M059J (cell line): ENCODE measurements at places on chromosomes 5 and 9.

- DNase-seq = no peak
Measured at GRCh38 chr5:72440207-72440638, 67.0 kb downstream of the ZNF366 start.

DNA sequence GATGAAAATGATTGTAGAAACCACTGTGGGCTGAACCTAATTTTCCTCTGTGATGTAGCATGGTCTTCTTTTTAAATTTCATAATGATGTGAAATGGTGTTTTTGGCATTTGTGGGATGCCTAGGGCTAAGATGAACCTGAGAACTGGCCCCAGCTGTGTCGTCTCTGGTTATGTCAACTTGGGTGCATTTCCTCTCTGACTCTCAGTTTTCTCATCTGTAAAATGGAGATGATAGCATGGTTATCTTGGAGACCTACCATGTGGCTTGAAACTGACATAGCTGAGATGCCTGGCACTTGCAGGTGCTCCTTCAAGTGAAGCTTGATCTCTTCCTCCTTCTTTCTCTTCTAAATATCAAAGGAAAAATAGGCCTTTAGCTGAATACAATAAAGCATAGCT lies 77.8 kb downstream of the BOD1 start:
- no peak for DNase-seq

GRCh38 chr9:136774416-136775045 lies 10.2 kb upstream of the LCN15 start:
- no peak for DNase-seq

- peak; percentile 92 for DNase-seq
Measured at GRCh38 chr9:112867275-112867991, 23.2 kb downstream of the SLC46A2 start.

DNA sequence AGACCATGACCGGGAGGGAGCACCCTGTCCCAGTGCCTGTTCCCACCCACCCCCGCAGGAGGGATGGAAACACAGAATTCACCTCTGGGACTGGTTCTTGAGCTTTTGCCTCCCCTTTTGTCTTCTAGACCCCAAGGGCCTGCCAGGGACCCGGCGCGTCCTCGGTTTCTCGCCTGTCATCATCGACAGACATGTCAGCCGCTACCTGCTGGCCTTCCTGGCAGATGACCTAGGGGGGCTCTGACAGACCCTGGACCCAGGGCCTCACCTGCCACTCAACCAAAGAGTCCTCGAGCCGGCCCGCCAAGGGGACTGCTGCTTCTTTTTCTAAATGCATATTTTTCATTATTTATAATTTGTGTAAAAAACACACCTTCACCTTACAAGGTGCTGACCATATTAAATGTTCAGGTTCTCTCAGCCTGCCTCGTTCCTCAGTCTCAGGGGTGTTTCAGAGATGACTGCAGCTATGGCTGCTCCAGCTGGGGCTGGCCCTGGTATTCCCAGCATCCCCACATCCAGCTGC lies 16.9 kb downstream of the CARD19 start:
- DNase-seq = no peak

- DNase-seq = no peak
Measured at GRCh38 chr5:2330325-2331130, 420.9 kb downstream of the IRX2 start.

GRCh38 chr5:161697001-161697400 lies 11.5 kb downstream of the GABRA6 start:
- DNase-seq = no peak

DNA sequence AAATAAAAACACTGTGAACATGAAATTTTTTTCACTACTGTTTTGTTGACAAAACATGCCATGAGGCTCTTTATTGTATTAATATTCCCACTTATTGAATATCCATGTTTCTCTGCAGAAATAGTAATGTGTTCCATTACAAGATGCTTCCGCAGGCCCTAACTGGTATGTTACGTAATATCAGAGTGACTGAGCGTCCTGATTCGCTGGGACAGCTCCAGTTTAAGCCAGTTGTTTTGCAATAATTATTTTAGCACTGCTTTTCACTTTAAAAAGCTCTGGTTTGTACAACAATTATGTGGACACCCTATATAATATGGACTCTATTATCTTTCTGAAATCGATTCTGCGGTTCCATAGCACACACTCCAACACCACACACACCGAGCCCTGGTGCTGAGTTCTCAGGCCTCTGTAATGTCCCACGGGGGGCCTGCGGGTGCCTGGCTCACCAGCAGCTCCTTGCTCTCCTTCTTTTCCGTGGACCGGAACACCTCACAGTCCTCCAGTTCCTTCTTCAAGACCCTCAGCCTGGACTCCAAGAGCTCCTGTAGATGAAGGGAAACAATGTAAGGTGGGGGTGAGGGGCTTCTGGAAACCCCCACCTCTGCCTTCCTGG lies 1.8 kb downstream of the TRIM7 start:
- no peak for DNase-seq

- no peak for DNase-seq
Measured at GRCh38 chr5:180423598-180423997, 70.5 kb upstream of the GFPT2 start.

DNA sequence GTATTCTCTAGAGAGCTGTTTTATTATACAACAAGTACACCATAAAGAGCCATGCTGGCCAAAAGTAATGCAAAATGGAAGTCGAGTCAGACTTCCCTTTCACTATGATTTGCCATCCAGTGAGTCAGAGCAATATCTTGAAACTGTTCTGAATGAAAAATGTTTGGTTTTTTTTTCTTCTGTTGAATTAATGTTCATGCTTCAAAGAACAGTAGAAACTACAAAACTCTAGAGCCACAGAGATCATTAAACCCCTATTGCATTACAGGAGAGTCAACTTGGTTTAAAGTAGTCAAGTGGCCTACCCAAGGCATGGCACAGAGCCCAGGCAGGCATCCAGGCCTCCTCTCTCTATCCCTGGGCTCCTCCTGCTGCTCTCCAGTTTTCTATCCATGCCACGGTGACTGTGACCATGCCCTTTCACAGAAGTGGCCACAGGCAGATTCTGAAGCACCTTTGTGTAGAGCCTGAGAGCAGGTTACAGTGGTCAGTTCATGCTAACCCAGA lies 358.9 kb downstream of the DEPDC1B start:
- peak; percentile 72 for DNase-seq

DNA sequence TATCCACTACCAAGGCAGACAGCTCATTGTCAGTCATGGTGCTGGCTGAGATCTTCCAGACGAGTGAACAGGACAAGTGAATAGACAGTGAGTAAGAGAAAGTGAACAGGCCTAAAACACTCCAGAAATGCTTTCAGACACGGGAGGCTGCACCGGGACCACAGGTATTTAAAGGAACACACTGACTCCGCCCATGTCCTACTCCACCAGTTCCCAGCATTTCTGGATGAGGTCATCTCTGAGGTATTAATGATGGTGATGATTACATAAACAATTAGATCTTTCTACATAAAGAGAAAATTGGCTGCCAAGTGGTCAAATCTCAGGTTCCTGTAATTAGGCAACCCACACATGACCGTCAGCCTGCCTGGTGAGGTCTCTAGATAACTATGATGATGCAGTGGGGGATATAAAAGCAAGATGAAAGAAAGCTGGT lies at the start of gene ACTBL2:
Gene ACTBL2 (minus strand): TSS at position 141 of the 436 bp plus-strand sequence. CDS start 104 bp downstream, at position 37.
- DNase-seq = peak; percentile 98

DNA sequence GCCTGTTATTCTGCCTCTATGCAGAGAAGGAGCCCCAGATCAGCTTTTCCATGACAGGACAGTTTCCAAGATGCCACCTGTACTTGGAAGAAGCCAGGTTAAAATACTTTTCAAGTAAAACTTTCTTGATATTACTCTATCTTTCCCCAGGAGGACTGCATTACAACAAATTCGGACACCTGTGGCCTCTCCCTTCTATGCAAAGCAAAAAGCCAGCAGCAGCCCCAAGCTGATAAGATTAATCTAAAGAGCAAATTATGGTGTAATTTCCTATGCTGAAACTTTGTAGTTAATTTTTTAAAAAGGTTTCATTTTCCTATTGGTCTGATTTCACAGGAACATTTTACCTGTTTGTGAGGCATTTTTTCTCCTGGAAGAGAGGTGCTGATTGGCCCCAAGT lies 301 bp upstream of the IL4 start:
- no peak for DNase-seq

DNA sequence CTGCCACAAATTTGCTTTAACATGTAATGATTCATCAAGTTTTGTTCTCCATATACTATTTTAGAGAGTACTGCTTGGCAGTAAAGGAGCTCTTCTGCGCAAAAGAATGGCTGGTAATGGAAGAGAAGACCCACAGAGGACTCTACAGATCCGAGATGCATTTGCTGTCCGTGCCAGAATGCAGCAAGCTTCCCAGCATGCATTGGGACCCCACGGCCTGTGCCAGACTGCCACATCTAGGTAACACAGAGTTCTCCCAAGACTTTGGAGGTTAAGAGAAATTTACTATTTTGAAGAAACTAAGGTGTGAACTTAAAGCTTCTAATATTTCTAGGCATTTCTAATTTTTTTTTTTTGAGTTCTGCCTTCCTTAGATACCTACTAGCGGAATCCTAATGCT lies 107.1 kb downstream of the MUSK start:
- no peak for DNase-seq

DNA sequence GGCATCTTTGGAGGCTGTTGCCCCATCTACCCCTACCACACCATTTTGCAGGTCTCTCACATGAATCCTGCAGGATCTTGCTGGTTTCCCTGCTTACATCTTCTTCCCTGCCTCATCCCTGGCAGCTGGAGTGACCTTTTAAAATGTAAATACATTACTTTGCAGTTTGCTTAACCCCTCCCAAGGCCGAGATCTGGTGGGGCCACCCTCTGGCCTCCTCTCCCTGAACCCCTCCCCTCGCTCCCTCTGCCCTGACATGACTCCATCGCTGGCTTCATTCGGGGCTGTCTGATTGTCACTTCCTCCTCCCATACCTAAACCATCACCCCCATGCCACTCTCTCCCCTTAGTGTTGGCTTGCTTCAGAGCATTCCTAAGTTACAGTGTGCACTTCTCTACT lies 12.6 kb upstream of the PALM2AKAP2 start:
- DNase-seq = no peak

DNA sequence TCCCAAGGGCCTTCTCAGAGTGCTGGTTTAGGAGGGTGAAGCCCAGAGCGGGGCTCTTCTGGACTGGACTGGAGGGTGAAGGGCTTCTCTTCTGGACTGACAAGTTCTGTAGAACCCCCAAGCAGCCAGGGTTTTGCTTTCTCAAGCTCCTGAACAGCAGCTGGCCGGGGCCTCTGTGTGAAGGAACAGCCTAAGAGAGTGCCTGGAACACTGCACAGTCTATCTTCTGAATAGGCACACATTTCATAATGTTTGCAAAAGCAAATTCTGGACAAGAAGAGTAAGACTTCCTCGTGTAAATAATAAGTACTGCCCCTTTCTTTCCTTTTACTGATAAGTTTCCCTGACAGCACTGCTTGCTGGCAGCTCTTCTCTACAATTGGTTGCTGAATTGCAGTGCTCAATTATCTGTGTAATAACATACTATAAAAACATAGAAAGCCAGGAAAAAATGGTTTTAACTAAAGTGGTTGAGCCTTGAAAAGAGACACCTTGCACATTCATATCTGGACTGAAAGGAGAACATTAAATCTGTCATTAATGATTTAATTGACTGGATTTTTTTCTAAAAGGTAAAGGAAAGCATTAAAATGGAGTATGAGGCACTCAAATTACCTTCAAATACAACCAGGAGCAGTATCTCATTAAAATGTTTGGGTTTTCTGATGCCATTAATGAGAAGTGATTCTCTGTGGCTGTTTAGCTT lies 20.5 kb downstream of the MAST4 start:
- DNase-seq = no peak

- no peak for DNase-seq
Measured at GRCh38 chr5:6087576-6087975, 290.8 kb downstream of the MED10 start.

- no peak for DNase-seq
Measured at GRCh38 chr5:1748845-1749244, 50.8 kb downstream of the MRPL36 start.

DNA sequence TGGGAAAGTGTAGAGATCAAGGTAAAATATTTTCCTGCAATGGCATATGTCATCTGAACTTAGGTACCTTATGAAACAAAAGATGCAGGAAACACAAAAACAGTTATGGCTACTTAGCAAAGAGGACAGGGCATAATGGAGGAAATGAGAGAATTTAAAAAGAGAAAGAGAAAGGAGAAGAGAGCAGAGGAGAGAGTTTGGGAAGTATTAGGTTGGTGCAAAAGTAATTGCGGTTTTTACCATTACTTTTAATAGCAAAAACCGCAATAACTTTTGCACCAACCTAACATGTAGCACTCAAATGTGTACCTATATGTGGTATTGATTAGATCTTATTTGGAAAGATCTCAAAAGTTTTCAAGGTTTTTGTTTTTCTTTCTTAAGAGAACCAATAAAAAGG lies 160.1 kb upstream of the ACTBL2 start:
- no peak for DNase-seq

DNA sequence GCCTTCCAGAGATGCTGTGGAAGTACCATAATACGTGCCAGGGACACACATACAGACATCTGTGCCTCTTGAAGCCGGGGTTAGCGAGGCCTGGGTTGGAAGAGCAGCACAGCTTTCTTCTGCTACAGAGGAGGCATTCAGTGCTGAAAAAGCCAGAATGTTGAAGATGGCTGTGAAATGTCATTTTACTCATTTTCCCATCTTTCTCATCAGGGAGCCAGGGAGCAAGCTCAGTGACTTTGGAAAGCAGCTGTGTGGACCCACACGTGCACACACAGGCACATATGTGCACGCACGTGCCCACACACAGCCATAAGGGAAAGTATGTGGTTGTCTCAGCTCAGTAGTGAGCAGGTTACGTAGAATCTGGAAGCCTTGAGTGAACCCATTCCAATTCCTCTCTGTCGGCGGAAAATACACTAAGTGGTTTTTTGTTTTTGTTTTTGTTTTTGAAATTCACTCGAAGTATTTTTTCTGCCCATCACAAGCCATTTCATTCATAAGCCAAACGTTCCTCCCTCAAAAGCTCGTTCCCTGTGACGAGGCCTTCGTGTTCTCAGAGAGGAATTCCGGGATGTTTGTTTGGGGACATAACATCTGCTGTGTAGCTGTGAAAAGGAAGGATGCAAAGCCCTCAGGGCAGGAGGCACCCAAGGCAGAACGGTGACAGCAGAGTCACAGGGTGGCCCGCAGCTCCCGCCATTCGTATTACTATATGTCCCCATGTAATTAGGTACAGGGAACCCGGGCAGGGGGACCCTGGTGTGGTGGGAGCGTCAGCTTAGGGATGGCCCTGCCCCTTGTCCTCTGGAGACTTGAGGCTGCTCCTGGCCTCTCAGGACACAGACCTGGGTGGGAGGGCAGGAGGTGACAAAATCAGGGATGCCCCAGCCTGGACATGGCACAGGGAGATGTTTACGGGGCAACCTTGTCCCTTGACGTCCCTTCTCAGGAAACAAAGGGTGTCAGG lies 29.0 kb upstream of the ANKRD33B start:
- no peak for DNase-seq

DNA sequence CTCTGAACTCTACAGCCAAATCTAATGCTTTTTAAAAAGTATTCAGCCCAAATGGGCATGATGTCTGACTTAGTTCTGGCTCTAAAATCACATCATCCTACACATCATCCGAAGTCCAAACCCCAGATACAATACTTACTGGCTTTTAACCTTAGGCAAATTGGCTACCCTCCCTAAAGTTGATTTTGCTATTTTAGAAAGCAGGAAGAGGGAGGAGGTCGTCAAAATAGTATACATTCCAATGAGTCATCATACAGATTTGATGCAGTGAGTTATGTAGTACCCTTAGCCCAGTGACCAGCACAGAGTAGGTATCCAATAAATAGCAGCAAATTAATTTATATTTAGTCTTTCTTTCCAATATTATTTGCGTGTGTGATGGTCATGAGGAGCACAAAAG lies 582.0 kb upstream of the TUSC1 start:
- peak; percentile 75 for DNase-seq

- no peak for DNase-seq
Measured at GRCh38 chr5:81855591-81855990, 104.7 kb upstream of the SSBP2 start.
